ENCODE measurements at places on chromosomes 7 and 10. TPM values are rescaled to one million over a fixed set of nuclear protein-coding genes. Genes with fewer than 3 reads are reported as not detected.
A peak's percentile ranks its signal among the peaks of the same experiment; 100 is the strongest.

- H3K4me1 ChIP-seq, result no peaks in the 10 kb centered on the region
- H3K4me3 ChIP-seq, result no peak overlapping the region
- H3K27me3 ChIP-seq, result no peaks in the 10 kb centered on the region
- no peak for DNase-seq
- no peak overlapping the region for H3K27ac ChIP-seq
Observed at GRCh38 chr10:124827474-124827873, 25.9 kb downstream of the ABRAXAS2 start.

- peak overlapping the region; percentile 69 for H3K27ac ChIP-seq
- H3K4me3 ChIP-seq, result peak overlapping the region; percentile 44
- H3K27me3 ChIP-seq, result no peaks in the 10 kb centered on the region
- DNase-seq, result peak; percentile 85
- H3K4me1 ChIP-seq, result peaks cover 53% of the 10 kb centered on the region
Observed at GRCh38 chr10:97574374-97575126, 2.0 kb downstream of the ANKRD2 start.

DNA sequence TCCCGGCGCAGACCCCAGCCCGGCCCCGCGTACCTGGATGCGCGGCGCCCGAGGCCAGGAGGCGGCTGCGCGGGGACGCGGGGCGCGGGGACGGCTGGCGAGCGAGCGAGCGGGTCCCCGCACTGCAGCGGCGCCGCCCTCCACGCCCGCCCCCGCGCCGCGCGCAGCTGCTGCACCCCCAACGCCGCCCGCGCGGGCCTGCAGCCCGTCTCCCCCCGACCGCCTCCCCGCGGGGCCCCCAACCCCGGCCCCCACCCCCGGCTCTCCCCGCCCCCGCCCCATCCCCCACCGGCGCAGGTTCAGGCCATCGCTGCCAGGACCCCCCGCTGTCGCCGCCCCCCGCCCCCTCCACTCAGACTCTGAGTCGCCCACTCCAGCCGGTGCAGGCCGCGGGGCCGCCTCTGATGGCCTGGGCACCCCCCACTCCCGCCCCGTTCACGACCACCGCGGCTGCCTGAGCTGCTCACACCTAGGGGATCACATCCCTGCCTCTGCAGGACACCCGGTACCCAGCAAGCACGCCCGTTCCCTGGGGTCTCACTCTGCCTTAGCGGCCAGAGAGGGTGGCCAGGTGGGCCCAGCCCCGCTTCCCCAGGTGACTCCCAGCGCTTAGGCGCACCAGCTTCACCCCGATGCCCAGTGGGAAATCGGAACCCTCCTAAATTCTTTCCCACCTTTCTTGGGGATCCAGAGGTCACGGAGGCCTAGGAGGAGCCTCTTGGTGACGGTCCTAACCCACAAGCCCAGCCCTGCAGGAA lies 13.9 kb upstream of the DNAAF5 start:
- H3K4me3 ChIP-seq, result no peak overlapping the region
- no peaks in the 10 kb centered on the region for H3K27me3 ChIP-seq
- H3K4me1 ChIP-seq, result no peaks in the 10 kb centered on the region
- no peak for DNase-seq

XRCC2 gene
- total RNA-seq, result 14.8 TPM

VSTM2A gene
- total RNA-seq, result not detected

PAX4 gene
- total RNA-seq, result not detected
